ENCODE measurements at places on chromosomes 16 and 17.
A peak's percentile ranks its signal among the peaks of the same experiment; 100 is the strongest.

DNA sequence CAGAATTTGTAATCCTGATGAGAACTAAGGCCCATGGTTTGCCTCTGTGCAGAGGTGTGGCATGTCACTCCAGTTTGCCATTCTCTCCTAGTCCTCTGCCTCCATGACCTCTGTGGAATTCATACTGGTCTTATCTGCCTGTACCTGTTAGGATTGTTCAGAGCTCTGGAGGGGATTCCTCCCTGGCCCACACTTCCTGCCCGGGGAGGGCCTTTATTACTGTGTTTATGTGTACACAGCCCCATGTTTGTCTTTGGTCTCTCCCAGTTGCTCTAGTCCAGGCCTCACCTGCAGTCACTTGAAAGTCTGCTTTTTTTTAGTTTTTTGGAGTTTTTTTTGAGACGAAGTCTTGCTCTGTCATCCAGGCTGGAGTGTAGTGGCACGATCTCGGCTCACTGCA is 36.4 kb downstream of the RHBDL3 start:
- no peak for DNase-seq

DNA sequence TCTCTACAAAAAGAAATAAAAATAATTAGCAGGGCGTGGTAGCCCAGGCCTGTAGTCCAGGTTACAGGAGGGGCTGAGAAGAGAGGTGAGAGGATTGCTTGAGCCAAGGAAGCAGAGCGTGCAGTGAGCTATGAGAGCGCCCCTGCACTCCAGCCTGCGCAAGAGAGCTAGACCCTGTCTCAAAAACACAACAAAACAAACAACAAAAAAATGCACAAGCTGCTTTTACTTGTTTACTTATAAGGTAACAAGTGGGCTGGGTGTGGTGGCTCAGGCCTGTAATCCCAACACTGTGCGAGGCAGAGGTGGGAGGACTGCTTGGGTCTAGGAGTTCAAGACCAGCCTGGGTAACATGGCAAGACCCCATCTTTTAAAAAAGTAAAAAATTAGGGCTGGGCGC is 1.7 kb downstream of the CYTH1 start:
- DNase-seq = no peak

DNA sequence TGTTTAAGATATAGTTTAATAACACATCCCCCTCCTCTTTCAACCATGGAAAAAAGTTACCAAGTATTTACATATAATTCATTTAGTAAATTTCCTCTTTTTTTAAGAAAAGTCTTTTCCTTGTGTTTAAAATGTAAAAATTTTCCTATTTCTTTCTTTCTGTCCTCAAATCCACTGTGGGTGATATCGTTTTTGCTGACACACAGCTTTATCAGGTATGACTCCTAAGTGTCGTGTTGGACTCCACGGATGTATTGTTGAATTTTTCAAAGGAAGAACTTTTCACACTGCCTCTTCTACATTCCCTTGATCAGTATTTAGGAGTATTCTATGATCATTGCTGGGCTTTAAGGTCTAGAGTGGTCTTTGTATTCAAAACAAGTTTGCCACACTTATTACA is 33.1 kb downstream of the CYLD start:
- no peak for DNase-seq

- no peak for DNase-seq
Observed at GRCh38 chr16:51155199-51155607, 4.1 kb upstream of the SALL1 start.

DNA sequence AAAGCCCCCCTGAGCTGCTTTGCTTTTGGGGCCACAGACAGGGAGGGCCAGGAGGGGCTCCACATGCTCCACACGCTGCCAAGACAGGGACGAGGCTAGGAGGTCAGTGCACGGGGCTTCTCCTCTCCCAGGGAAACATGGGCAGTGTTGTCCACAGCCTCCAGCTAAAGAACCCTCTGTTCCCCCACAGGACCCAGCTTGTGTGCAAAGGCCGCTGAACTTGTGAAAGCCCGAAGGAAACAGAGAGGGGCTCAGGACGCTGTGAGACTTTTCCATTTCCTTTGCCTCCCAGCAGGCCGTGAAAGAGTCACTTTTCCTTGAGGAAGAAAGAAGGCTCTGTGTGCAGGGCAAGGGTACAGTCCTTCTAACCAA is 9.7 kb downstream of the CDRT4 start:
- peak; percentile 38 for DNase-seq

GRCh38 chr17:46059486-46059885 is 60.4 kb downstream of the STH start:
- no peak for DNase-seq

- no peak for DNase-seq
Observed at GRCh38 chr17:74305865-74306654, 20.0 kb upstream of the KIF19 start.

- peak; percentile 79 for DNase-seq
Observed at GRCh38 chr17:67212714-67213417, 32.1 kb downstream of the HELZ start.

DNA sequence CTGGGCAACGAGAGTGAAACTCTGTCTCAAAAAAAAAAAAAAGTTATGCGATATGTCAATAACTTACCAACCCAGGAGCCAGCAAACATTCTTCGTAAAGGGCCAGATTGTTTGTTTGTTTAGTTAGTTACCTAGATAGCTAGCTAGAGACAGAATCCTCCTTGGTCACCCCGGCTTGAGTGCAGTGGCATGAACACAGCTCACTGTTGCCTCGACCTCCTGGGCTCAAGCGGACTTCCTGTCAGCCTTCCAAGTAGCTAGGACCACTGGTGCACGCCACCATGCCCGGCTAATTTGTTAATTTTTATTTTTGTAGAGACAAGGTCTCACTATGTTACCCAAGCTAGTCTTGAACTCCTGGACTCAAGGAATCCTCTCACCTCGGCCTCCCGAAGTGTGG is 113.0 kb downstream of the LITAF start:
- no peak for DNase-seq

- DNase-seq = no peak
Observed at GRCh38 chr17:28523876-28524275, 17.7 kb downstream of the FOXN1 start.

- DNase-seq = no peak
Observed at GRCh38 chr17:40497695-40498094, 3.7 kb downstream of the TNS4 start.

- no peak for DNase-seq
Observed at GRCh38 chr17:28480799-28481571, 7.5 kb downstream of the SLC13A2 start.

DNA sequence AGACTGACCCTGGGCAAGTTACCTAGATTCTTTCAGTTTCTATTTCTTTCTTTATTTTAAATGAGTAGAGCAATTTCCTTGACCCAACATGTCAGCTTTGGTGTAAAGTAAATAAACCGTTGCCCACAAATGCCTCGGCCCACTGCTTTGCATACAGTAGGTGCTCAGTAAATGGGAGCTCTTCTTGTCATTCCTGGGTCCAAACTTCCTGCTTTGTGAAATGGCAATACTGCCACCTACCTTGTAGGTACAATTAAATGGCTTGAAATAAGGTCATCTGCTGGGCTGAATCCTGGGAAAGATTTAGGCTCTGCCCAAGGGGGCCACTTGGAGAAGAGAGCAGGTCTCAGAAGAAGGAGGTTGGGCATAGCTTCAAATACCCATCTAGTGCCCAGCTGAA is 253.0 kb downstream of the HS3ST3B1 start:
- DNase-seq = no peak

GRCh38 chr17:20805751-20806150 is 226.2 kb downstream of the CDRT15L2 start:
- DNase-seq = no peak

DNA sequence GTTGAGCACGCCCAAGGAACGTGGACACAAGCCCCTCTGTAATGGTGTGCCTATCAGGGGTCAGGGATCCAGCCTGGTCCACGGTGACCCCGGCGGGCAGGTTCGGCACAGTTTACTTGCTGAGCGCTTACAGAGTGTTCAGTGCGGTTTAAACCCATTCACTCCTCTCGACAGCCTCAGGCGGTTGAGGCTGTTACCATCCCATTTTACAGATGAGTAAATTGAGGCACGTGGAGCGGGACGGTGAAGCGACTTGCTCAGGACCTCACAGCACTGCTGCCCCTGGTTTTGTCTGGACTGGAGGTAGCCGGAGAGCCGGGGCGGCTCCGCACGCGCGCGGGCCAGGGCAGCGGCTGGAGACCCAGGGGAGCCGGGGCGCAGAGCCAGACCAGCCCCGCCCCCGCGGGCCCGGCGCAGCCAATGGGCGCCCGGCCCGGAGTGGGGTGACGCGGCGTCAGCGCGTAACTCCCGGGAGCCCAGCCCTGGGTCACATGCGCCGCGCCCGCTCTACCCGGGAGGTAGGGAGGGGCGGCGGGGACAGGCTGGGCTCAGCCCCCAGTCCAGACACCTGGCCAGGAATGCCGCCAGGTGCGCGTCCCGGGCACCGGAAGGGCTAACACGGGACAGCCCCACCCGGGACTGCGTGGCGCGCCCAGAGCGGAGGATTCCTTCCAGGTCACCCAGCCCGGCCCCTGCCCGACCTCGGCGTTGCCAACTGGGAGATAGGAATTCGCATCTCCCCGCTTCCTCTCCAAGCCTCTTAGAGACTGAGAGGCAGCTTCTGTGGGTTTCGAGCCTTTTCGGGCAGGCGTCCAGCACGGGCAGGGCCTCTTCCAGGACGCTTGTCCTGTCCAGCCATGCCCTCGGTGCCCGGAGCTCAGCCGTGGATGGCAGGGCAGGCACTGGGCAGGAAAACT is 3.3 kb upstream of the SREBF1 start:
- DNase-seq = peak; percentile 85
